ENCODE measurements at places on chromosomes 1 and 21. TPM values are rescaled to one million over a fixed set of nuclear protein-coding genes. Genes with fewer than 3 reads are reported as not detected.

The ERO1B gene
- 5.6 TPM for polyA plus RNA-seq

The EPHA8 gene
- polyA plus RNA-seq, result not detected

DNA sequence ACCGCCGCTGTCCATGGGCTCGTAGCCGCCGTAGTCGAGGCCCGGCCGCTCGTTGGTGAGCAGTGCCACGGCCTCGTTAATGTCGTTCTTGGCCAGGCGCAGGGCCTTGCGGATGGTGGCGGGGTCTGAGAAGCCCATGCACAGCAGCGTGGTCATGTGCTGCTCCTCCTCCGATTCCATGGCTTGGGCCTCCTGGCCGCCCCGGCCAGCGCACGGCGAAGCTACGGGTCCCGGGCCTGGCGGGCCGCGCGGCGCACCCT lies 300 bp downstream of the USP24 start:
- DNase-seq, result no peak
- H3K4me3 ChIP-seq, result peak overlapping the region; percentile 99
- H3K4me1 ChIP-seq, result peaks cover 70% of the 10 kb centered on the region
- no peaks in the 10 kb centered on the region for H3K27me3 ChIP-seq
- H3K27ac ChIP-seq, result no peak overlapping the region
- peaks cover 4% of the 10 kb centered on the region for H3K36me3 ChIP-seq

- no peaks in the 10 kb centered on the region for H3K4me1 ChIP-seq
- DNase-seq, result no peak
- no peak overlapping the region for H3K4me3 ChIP-seq
- no peaks in the 10 kb centered on the region for H3K36me3 ChIP-seq
Measured at GRCh38 chr1:69077633-69078032, 490.1 kb upstream of the LRRC7 start.

- peaks cover 27% of the 10 kb centered on the region for H3K27me3 ChIP-seq
- H3K27ac ChIP-seq, result peak overlapping the region; percentile 32
Measured at GRCh38 chr1:202317941-202318925, 23.5 kb downstream of the UBE2T start.

GRCh38 chr1:38266197-38266520 lies 219.6 kb upstream of the POU3F1 start:
- DNase-seq, result no peak
- no peak overlapping the region for H3K27ac ChIP-seq
- no peaks in the 10 kb centered on the region for H3K36me3 ChIP-seq

DNA sequence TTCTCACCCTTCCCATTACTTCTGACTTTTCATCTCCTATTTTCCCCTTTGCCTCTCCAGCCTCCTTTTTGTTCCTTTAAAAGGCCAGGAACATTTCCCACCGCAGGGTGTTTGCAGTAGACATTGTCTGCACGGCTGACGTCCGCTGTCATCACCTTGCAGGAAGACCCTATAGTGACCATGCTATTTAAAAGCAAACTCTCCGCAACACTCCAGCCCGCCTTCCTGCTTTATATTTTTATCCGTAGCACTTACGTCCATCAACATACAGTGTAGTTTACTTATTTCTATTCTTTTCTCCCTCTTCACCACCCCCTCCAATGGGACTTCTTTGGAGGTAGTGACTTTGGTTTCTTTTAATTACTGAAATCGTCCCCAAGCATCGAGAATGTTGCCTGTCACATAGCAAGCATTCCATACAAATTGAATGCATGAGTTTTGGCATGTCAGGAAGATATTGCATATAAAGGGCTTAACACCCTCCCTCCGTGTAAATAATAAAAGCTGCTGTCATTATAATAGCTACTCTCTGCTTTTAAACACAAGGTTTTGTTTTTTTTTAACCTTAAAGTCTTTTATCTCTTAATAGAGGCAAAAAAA lies 19.8 kb downstream of the SLC25A33 start:
- no peak for DNase-seq
- H3K4me3 ChIP-seq, result no peak overlapping the region
- no peak overlapping the region for H3K27ac ChIP-seq
- H3K36me3 ChIP-seq, result peaks cover 12% of the 10 kb centered on the region
- peaks cover 10% of the 10 kb centered on the region for H3K4me1 ChIP-seq

GRCh38 chr1:98661544-98662355 lies at the start of gene SNX7:
SNX7 (plus strand) TSS chr1:98661721; CDS start chr1:98661732, 11 bp downstream.
- H3K27ac ChIP-seq, result no peak within 1 kb of the TSS
- peak within 1 kb of the TSS; percentile 96 for H3K4me3 ChIP-seq
- DNase-seq, result no peak
- H3K27me3 ChIP-seq, result peaks cover 52% of the 10 kb centered on the region
- H3K4me1 ChIP-seq, result peaks cover 14% of the 10 kb centered on the region

Measured in naive B cell (primary cell).